ENCODE measurements at places on chromosomes 6 and 20.

- no peak for DNase-seq
These were observed 188.8 kb upstream of the KHDRBS2 start for GRCh38 chr6:62474793-62475192.

DNA sequence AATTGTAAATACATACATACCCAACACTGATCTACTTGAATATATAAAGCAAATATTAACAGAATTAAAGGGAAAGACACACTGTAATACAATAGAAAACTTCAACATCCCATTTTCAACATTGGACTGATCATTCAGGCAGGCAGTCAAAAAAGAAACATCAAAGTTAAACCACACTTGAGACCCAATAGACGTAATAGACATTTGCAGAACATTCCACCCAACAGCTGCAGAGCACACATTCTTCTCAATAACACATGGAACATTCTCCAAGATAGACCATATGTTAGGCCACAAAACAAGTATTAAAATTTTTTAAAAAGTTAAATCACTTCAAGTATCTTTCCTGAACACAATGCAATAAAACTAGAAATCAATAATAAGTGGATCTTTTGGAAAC lies 698.2 kb downstream of the COL12A1 start:
- no peak for DNase-seq

DNA sequence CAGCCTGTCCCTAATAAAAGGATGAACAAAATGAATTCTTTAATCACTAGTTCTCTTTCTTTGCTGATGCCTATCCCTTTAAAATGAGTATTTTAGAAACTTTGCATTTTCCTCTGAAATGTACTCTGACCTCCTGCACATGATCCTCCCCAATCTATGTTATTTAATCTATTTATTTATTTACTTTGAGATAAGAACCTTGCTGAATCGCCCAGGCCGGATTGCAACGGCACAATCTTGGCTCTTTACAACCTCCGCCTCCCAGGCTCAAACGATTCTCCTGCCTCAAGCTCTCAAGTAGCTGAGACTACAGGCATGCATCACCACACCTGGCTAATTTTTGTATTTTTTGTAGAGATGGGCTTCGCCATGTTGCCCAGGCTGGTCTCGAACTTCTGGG lies 27.9 kb downstream of the ADTRP start:
- no peak for DNase-seq

DNA sequence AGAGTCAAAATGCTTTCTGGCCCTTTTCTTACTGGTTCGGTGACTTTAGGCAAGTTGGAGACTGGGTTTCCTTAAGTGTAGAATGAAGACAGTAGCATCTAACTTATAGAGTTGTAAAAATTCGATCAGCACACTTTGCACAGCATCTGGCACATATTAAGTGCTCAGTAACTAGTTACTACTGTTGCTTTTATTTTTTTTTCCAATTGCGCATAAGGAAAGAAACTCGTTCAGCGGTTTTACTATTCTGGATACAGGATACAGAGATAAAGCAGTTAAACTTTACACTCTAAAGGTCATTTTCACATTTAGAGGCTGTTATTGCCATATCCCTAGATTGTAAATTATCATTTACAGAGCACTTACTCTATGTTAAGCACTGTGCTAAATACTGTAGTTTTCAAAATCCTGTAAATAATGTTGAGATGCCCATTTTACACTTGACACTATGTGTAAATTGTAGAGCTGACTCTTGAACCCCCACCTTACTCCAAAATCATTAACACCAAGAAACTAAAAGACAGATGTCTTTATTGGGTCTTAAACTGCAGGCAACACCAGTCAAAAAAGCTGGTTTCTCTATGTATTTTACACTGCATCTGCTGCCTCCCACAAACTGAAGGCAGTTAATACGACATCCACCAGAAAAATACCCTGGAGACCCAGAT lies 886 bp downstream of the ROMO1 start:
- DNase-seq: no peak

DNA sequence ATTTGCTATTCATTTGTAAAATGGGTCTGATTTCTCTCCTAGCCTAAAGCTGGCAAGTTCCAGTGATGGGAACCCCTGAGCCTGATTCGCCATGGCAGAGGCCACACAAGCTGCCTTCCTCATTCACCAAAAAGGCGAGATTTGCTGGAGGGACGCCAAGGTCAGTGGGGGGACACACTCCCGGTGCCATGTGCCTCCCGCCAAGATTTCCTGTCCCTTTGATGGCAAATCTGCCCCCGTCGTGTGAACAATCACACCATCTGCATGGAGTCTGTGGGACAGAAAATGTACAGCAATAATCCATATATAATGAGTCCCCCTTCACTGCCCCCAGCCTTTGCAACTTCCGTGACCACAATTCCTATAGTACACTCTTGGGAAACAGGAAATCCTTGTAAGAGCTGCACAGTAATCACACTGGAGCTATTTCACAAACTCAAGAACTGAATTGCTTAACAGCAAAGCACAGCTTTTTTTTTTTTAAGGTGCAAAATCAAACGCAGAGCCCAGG lies 15.7 kb upstream of the IGF2R start:
- peak; percentile 35 for DNase-seq

DNA sequence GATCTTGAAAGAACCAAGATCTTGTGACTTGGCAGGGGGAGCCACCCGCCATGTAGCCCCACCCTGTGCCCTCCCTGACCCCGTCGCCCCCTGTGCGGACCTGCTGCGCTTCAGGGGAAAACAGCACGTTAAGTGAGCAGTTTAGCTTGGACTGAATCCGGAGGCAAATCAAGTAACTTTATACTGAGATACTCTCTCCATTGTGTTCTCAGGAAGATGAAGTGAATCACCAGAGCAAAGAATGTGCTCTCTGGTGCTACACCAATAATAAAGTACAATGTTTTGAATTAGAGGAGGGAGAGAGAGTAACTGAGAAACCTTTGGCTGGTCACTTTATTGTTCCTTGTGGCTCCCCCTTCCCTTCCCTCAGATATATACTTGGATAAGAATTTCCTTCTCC lies 83.4 kb downstream of the TXNDC5 start:
- no peak for DNase-seq

- DNase-seq: no peak
These were observed 20.8 kb upstream of the NRSN1 start for GRCh38 chr6:24105191-24105590.

DNA sequence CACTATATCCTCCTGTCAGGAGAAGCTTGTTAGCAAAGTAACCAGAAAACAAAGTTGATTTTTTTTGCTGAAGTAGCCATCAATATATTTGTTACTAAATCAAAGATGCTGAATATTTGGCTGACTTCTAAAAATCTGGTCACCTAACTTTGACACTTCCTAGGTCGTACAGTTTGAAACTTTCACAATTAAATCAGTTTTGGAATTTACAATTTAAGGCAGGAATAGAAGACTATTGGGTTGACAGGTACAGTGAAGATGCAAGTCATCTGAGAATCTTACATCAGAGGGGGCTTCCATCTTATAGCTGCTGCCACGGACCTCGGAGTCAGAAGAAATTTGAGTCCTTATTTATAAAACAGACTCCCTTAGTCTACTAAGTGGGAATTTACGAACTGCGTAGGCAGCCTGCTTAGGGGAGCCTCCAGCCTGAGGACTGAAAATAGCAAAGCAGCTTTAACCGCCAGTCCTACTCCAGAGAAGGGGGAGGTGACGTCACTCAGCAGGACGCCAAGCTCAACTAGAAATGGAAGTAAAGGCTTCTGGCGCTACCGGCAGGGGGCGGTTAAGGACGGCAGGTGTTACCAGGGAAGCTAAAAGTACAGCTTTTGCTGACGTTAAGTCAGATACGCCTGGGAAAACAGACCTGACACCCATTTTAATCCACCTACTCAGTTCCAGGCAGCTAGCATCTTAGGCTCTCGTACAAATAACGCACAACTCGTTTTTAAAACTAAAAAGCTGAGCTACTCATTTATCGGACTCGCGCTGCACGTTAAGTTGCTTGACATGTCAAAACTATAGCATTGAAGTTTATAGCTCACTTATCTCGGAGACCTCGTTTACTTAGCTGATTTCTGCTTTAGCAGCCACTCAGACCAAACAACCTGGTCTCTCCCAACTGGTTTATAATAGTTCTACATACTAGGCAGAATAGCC lies 61.1 kb upstream of the HFE start:
- DNase-seq: peak; percentile 96

DNA sequence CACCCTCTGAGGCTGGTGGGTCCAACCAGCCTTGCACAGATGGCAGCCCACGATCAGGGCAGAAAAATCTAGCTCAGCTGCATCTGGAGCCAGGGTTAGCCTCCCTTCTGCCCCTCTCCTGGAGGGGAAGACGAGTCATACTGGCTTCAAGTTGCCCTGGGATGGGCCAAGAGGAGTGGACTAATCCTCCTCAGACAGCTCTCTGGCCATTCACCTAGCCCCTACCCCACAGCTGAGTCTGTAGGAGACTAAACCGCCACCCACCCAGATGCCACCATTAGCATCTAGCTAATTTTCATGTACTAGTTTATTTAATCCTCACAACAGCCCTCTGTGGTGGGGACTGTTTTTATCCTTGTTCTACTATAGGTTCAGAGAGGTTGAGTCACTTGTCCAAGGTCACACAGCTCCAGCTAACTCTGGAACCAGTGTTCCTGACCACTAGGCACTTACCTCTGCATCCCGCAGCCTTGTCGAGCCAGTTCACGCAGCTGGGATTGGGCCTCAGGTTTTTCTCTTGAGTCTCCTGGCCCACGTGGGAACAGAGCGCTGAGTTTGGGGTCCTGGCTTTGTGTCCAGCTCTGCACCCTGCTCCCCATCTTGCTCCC lies 48.5 kb upstream of the CCDC167 start:
- DNase-seq: no peak

GRCh38 chr6:146892613-146893401 lies 294.0 kb downstream of the ADGB start:
- peak; percentile 70 for DNase-seq

- no peak for DNase-seq
These were observed 219.7 kb downstream of the FARS2 start for GRCh38 chr6:5481033-5481432.

GRCh38 chr6:36678488-36679042 lies at the start of gene CDKN1A:
CDKN1A (plus strand) TSS chr6:36678714; CDS start chr6:36684102, 5,388 bp downstream.
- DNase-seq: peak; percentile 87

- peak; percentile 89 for DNase-seq
These were observed 4.6 kb downstream of the SYTL3 start for GRCh38 chr6:158654498-158654897.

GRCh38 chr6:19327661-19328060 lies 509.5 kb upstream of the ID4 start:
- DNase-seq: peak; percentile 18

GRCh38 chr6:24859608-24860200 lies 61.0 kb upstream of the ARMH2 start:
- DNase-seq: no peak

DNA sequence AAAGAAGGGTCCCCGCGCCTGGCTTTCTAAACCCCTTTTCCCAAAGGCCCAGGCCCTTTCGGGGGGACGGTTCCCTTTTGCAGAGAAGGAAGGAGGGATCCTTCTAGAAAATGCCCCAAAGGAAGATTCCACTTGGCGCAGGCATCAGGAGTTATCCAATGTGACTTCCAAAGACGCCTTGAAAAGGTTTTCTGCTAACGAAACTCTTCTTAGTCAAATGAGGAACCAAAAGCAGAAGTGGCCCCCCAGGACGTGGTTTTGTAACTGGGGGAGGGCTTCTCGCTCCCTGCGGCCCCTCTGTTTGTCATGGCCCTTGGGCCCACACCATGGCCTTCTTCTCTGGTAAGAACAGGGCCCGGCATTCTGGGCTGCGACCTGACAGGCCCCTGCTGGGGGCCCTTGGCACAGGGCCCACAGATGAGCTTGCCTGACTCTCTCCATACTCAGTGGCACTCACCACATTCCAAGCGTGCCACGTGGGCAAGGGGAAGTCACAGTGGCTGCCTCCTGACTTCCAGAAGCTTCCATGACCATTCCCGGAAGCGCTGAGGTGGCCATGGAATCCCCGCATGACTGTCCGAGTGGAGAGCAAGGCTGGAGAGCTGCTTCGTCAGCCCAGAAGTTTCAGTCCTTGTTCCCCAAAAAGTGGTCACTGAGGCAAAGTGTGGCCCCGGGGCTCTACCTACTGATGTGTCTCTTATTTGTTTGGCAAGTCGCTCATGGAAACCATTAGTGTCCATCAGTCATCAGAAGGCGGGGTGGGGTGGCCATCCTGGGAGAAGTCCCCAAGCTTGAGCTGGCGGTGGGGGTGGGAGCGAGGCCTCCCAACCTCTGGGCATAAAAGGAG lies 834 bp upstream of the CTSZ start:
- DNase-seq: no peak

GRCh38 chr6:119032428-119032827 lies 46.0 kb downstream of the FAM184A start:
- no peak for DNase-seq

- no peak for DNase-seq
These were observed 130.7 kb downstream of the TFAP2C start for GRCh38 chr20:56759741-56760278.

DNA sequence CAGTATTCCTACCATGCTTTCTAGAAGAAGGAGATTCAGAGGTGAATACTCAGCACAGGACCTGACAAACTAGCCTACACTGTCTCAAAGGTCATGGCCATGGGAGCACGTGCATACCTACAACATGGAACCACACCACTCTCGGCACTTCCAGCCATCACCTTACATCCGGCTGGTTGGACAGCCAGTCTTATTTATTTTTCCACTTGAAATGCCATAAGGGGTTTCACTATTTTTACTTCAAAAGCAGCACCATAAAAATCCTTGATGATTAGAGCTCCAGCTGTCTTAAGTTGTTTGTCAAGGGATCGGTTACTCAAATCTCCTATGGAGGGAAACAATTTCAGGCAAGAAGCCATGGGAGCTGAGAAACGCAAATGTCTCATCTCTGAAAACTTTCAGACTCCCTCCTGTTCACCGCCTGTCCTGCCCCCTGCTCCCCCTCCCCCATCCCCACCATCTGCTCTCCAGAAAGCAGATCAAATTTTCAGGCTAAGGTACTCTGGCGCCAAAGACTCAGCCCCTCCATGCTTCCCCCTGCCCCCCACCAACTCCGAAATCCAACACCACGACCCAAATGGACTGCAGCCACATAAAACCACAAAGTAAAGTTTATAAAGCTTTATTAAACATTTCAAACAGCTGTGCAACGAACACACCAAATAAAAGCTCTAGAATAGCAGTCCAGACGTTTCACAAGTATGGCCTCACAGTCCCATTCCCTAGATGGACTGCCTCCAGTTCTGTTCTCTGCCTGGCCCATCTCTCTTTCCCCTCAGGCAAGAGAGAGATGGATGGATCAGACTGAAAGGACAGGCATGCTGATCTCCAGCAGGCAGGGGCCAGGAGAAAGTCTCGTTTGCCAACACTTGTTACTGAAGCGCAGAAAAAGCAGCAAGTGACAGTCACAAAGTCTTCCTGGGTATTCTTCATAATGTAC lies 4.0 kb upstream of the NNAT start:
- peak; percentile 94 for DNase-seq

- no peak for DNase-seq
These were observed 6.0 kb downstream of the MMP9 start for GRCh38 chr20:46014517-46015396.

DNA sequence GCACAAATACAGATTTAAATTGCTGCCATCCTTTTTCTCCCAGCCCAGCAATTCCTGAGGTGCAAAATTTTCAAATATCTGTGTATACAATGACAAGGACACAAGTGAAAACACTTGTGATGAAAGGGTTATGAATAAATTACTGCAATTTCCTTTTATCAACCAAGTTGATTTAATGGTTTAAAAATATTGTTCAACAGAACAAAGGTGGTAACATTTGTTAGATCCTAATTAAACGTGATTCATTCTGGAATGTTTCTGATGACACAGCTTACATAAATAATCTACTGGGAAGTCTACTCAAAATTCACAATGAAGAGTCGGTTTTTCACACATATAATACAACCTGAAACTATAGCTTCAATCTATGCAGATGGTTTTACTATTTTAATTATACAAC lies 17.1 kb downstream of the B4GALT5 start:
- DNase-seq: peak; percentile 37

Measured in fibroblast of lung (primary cell).